ENCODE measurements at places on chromosomes 5 and 9.
A peak's percentile ranks its signal among the peaks of the same experiment; 100 is the strongest.

- DNase-seq: no peak
Measured at GRCh38 chr5:110209401-110209800, 517.1 kb downstream of the TMEM232 start.

- no peak for DNase-seq
Measured at GRCh38 chr9:2764353-2764752, 47.0 kb downstream of the KCNV2 start.

DNA sequence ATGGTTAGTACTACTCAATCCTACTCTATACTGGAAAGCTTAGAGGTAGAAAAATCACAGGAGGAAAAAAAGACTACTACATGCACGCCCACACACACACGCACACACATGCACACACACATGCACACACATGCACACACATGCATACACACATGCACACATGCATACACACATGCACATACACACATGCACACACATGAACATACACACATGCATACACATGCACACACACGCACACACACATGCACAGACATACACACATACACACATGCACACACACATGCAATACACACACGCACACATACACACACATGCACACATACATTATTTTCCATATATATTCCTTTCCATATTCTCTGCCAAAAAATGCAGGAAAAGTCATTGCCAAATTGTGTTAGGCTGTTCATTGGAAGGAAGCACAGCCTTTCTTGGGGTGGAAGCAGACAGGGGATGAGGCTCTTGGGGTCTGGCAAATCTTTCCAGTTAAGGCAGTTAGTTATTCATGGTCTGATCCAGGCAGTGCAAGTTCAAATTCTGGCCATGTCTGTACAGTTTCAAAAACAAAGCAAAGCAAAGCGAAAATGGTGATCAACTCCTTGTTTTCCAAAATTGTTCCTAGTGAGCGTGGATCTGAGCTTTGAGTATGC lies 187.9 kb upstream of the EGFLAM start:
- no peak for DNase-seq

DNA sequence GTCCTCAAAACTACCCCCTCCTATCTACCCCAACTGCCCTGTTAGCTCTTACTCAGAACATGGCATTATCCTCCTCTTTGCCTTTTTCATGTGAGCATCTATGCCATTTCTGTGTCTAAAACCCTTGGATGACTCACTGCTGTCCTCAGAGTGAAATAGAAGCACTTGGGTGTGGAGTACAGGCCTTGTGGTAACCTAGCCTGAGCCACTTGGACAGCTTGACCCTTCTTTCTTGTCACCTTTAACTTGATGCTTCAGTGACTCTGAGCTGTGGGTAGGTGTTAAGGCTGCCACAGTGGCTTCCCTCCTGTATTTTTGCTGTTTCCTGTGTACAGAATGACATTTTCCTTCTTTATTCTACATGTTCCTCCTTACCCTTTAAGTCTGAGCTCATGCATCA lies 391.4 kb downstream of the SH3GL2 start:
- DNase-seq: no peak

DNA sequence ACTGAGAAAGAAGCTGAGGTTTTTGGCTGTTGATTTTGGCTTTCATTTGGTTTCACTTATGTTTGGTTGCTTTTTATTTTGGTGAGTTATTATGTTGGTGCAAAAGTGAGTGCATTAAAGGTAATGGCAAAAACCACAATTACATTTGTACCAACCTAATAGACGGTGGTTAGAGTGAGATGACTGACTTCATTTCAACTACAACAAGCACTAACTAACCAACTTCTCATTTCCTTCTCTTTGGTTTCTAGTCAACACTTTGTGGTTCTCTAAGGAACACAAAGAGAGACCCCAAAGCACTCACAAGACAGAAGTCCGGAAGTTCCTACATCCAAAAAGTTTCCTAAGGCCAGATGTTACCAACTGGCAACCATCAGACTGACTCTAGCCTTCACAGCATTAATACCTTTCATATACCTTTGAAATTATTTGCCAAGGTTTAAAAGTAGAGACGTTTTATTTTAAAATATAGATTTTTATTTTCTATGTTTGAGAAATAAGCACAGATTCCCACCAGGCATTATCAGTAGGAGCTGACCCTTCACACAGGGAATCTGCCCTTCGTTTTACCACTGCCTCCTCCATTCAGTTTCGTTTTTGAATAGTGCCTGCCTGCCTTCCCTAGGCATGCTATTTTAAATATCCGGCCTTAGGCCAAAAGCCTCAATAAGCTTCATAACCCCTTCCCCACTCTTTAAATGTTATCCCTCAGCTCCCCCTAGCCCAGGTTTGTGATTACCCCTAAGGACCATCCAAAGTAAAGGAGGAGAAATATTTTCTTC lies 301.1 kb upstream of the PTGER4 start:
- DNase-seq: no peak

GRCh38 chr5:125134216-125135081 lies 388.0 kb upstream of the ZNF608 start:
- no peak for DNase-seq

GRCh38 chr5:73337586-73338255 lies 110.9 kb downstream of the FOXD1 start:
- DNase-seq: no peak

DNA sequence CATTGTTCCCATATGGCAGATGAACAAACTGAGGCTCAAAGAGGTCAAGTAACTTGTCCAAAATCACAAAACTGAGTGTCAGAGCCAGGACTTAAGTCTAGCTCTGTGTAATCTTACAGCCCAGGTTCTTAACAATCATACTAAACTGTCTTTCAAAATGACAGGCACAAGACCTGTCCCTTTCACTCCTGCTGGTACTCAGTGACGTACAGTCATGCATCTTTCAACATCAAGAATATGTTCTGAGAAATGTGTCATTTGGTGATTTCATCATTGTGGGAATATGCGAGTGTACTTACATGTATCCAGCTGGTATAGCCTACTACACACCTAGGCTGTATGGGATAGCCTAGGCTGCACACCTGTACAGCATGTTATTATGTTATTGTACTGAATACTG lies 646.8 kb upstream of the WWC1 start:
- DNase-seq: no peak

GRCh38 chr9:132694144-132694543 lies 23.9 kb downstream of the GTF3C4 start:
- no peak for DNase-seq

DNA sequence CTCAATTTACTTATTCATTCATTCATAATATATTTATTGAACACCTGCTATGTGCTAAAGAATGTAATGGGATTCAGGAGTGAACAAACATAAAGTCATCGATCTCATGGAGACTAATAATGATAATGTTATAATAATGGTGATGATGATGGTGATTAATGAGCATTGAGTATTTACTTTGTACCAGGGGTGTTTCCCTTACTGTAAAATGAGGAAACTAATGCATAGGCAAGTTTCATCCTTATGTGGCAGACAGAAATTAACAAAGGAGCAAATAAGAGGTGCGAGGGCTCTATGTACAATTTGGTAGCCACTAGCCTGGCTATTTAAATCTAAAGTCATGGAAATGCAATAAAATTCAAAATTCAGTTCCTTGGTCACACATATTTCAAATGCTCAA lies 11.1 kb upstream of the LCP2 start:
- DNase-seq: no peak

GRCh38 chr5:139829471-139829870 lies 33.9 kb downstream of the PSD2 start:
- no peak for DNase-seq

- DNase-seq: no peak
Measured at GRCh38 chr9:20804489-20805250, 120.6 kb downstream of the FOCAD start.

GRCh38 chr9:125428060-125428901 lies 166.7 kb downstream of the GAPVD1 start:
- DNase-seq: peak; percentile 37

- peak; percentile 15 for DNase-seq
Measured at GRCh38 chr9:129626625-129627284, 792 bp downstream of the NTMT1 start.

GRCh38 chr9:36572515-36573418 lies at the start of gene MELK:
Gene MELK, plus strand, starts transcription at chr9:36572895. Its CDS starts 8,787 bp downstream, at chr9:36581682.
- peak; percentile 76 for DNase-seq

DNA sequence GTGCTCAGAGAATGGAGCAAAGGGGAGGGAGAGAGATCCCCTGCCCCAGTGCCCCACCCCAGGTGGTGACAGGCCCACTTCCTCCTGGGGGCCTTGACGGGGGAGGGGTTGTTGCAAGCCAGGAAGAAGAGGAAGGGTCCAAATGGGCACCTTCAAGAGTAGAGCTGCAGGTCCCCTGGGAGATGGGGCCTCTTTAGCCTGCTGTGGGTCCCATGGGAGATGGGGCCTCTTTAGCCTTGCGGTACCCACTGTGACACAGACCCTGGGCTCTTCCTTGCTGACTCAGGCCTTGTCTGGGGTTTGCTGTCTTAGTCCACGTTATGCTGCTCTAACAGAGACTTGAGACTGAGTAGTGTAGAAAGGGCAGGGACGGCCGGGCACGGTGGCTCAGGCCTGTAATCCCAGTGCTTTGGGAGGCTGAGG lies 9.6 kb upstream of the TOR4A start:
- no peak for DNase-seq

- no peak for DNase-seq
Measured at GRCh38 chr9:4581035-4581760, 80.9 kb upstream of the PLPP6 start.

- no peak for DNase-seq
Measured at GRCh38 chr5:108079753-108080152, 302.1 kb downstream of the FBXL17 start.

DNA sequence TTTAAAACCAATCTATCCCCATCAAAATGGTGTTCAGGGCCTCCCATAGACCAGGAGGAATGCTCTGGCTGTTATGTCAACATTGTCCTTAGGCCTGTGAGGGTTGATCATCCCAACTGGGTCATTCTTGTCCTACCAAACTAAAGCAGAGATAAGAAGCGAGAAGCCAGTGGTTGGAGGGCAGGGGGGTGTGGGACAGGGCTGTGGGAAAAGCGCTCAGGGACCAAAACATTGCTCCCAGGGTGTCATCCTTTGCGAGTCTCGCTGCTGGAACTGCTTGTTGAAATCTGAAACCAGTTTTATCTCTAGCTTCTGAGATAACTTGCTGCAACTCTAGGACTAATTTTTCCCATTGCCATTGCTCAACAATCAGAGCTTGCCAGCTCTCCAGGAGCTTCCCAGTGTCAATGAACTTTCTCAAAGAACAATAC lies 48.1 kb downstream of the SPATA31C2 start:
- DNase-seq: no peak

DNA sequence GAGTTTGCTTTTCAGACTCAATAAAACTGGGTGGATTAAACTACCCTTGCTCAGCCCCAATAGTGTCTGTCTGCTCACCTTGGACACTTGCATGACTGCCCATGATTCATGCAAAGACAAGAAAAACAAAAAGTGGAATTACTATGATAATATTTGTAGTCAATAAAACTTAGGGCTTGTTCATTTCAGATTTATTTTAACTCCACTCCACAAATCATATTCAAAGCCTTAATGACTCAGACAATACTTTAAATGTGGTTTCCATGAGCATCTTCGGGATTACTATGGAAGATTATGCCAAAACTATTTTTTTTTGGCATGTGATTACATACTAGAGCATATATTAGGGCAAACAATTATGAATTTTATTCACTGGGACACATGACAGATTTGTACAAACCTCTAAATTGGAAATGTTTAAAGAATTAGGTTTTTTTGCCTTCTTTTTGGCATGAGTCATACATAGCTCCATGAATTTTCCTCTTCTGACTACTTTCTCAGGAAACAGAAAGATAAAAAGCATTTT lies 468.9 kb downstream of the ACTL7B start:
- no peak for DNase-seq

- DNase-seq: no peak
Measured at GRCh38 chr5:154491941-154492340, 13.9 kb upstream of the HAND1 start.

DNA sequence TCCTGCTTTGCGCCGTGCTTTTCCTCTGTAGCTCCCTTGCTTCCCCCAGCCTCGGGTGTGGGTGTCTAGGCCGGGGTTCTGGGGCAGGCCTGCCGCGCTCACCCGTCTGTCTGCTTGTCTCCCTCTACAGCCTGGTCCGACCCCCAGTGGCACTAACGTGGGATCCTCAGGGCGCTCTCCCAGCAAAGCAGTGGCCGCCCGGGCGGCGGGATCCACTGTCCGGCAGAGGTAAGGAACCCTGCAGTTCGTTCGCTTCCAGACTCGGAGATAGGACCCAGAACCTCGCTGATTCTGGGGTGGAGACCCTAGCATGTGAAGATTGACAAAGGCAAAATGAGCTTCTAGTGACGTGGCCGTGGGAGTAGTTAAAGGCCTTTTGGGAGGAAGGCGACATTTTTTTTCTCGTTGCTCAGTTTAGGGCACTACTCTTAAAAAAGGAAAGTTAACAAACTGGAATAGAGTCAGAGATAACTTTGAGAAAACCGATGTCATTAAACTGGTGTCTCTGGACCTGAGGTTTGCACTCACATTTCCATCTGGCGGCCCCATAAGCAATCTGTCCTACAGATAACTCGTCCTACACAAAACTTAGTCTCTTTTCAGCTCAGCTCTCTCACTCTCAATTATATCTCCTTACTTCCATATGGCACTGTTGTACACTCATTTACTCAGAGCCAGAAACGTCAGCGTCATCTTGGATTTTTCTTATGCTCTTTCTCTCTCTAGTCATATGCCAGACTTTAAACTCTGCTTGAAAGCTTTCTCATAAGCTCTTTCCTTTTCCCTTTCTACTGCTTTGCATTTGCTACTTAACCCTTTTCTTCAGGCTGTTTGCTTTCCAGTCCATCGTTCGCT lies 561 bp downstream of the SEC61B start:
- no peak for DNase-seq

DNA sequence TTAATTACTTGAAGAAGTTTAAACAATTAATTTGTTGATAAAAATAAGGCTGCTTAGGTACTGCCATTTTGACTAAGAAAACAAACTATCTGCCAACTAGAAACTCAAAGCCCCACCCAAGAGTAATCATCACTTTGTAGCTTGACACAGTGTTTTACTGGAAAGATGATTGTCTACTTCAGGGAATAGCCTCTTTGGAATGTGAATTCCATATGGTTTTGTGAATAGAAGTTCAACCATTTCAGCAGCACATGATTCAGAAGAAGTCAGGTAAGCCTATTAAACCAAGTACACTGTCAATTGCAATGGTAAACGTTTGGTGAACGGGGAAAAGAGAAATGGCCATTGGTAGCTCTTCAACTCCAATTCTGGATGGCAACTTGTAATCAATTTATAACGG lies 55.2 kb downstream of the PLK2 start:
- no peak for DNase-seq

GRCh38 chr9:1094749-1095148 lies 44.6 kb downstream of the DMRT2 start:
- no peak for DNase-seq

GRCh38 chr9:135230386-135230765 lies 142.9 kb downstream of the OLFM1 start:
- DNase-seq: no peak

- no peak for DNase-seq
Measured at GRCh38 chr9:135009794-135010585, 77.5 kb upstream of the OLFM1 start.

Data from NCI-H2081 (cell line).